Omental fat pad (tissue), 4 donors: ENCODE measurements at places on chromosomes 12 and 14.

DNA sequence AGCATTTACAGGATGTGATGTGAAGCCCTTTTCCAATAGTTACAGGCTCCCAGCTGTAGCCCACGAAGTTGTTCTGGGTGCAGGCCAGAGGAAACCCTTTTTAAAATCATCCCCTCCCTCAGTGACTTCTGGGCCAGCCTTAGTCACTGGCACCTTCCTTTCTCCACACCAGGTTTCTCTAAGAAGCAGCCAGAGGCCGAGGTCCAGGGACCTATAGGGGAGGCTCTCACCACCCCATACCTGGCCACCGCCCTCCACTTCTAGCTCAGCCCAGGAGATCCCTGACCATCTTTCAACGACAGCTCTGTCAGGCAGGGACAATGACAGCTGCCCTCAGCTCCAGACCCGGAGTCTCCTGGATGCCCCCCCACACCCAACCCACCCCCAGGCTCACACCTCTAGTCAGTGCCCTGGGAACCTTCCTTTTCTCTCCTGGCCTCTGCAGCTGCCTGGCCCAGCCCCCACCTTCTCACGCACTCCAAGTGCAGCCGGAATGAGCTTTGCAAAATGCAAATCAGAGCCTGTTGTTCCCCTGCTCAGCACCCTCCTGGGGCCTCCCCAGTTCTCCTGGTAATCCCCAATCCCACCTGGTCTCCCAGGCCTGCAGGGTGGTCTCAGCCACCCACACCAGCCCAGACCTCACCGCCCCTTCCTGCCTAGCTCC is 46.7 kb downstream of the TESC start:
- DNase-seq: no peak

DNA sequence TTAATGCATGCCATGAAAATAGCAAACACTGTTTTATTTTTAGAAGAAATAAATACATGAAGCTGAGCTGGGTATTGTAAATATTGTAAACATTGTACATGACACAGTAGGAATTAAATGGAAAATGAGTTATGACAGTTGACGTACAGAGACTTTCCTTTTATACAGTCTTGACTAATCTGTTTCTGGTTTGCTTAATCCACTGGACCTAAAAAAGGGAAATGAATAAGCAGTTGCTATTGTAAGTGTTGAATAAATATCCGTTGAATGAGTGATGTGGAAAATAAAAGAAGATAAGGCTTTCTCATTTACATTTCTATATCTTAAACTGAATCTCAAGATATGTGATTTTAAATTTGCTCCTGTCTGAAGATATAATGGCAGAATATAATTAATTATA is 15.0 kb downstream of the PMCH start:
- DNase-seq: no peak

DNA sequence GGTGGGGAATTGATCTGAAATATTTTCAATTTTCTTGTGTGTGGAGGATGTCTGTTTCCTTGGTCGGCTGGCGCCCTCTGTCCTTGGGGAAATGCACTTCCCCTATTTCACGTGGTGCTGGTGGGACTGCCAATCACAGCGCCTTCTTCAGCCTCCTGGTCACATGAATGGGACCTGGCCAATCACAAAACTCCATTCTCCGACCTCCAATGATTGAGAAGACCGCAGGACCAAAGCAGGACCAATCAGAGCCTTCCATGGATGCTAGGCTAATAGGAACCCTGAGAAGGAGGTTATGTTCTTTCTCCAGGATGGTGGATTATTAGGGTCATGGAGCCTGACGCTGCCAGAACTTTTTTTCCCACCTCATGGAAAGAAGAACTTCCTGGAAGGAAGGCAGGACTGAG is 188.7 kb downstream of the TTC8 start:
- DNase-seq: no peak

- no peak for DNase-seq
Measured at GRCh38 chr14:100785338-100785615, 40.6 kb upstream of the MEG3 start.

GRCh38 chr12:3323002-3323685 is 167.9 kb upstream of the PRMT8 start:
- DNase-seq: no peak

- no peak for DNase-seq
Measured at GRCh38 chr14:103141117-103141796, 18.0 kb downstream of the TNFAIP2 start.

- DNase-seq: no peak
Measured at GRCh38 chr12:99824900-99825542, 159.7 kb downstream of the ANKS1B start.

DNA sequence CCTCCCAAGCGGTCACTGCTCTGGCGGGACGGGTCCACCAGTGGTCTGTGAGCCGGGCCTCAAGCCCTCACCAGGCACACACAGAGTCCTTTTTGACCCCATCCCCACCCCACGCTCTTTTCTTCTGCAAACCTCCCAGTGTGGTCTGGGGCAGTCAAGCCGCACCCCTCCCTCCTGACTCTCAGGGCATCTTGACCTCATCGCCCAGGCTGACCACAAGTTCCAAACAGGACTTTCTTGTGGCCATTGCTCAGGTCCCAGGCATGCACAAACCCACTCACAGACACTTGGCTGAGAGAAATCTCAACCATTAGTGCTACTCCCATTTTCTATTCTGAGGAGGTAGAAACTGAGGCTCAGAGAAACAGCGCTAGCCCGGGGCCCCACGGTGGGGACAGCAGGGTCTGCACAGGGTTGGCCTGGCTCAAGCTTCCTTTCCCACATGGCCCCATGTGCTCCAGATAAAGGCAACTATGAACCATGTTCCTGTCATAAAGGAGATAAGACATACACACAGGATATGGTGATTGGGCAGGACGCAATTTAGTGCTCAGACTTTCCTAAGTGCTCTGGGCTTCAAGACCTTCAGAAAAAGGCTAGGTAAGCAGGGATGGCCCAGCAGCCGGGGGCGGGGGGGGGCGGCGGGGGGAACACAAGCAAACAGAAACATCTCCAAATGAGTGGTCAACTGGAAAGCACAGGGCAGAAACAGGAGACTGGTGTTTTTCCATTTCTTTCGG is 69.6 kb downstream of the ITPK1 start:
- DNase-seq: no peak

DNA sequence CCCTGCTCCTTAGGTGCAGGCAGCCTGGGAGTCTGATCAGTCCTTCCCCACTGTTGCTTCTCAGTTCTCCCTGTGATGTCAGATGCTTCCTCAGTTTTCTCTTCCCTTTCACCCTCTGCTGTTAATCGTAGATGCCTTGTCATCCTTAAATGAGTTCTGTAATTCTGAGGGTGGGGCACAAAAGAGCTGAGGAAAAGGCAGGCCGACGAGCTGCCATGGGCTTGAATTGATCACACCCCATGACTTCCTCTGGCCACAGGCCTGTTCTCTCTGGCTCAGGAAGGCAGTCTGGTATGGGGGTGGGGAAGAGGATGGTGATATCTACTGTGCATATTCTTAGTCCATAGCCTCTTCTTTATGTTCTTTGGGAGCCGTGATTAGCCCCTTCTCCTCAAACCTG is 5.2 kb upstream of the AP1G2 start:
- no peak for DNase-seq

DNA sequence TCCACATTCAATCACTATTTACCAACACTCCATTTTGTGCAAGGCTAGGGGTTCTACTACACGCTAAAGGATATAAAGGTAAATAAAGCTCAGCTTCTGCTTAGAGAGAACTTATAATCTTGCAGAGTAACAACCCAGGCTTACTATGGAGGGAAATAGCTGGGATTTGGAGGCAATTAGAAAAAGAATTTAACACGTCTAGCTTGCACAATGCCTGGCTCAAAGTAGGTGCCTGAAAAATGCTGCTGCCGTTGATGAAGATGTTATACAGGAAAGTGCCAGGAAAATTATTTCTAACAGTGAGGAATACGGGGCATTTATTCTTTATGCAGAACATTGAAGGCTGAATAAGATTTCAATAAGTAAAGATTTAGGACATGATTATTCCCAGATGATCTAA is 214.2 kb downstream of the KITLG start:
- no peak for DNase-seq

DNA sequence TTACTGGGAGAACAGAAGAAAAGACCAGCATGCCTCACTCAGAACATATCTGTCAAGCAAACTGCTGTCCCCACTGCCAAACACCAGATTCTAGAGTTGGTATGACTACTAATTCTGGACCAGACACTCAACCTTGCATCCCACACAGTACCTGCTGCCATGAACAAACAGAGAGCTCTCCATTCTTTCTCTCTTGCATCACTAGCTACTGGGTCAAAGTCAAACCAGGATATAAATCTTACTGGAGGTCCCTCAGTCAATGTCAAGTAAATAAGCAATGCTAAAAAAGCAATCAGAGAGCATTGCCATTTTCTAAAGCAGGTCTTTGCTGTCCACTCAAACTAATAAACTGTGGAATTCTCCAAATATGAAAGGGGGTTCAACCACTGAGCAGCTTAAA is 452.4 kb upstream of the SEL1L start:
- no peak for DNase-seq

- no peak for DNase-seq
Measured at GRCh38 chr14:64394977-64395633, 7.0 kb downstream of the MTHFD1 start.

DNA sequence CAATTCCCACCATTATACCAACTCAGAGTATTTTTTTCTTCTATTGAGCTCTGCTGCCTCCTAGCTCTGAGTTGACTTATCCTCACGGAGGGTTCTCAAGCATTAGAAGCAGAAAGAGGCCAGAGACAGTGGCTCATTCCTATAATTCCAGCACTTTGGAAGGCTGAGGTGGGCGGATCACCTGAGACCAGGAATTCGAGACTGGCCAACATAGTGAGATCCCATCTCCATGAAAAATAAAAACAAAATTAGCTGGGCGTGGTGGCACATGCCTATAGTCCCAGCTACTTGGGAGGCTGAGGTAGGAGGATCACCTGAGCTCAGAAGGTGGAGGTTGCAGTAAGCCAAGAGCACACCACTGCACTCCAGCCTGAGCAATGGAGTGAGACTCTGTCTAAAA is 21.0 kb downstream of the HPD start:
- DNase-seq: no peak

- no peak for DNase-seq
Measured at GRCh38 chr14:92209141-92209540, 87.4 kb downstream of the CPSF2 start.

DNA sequence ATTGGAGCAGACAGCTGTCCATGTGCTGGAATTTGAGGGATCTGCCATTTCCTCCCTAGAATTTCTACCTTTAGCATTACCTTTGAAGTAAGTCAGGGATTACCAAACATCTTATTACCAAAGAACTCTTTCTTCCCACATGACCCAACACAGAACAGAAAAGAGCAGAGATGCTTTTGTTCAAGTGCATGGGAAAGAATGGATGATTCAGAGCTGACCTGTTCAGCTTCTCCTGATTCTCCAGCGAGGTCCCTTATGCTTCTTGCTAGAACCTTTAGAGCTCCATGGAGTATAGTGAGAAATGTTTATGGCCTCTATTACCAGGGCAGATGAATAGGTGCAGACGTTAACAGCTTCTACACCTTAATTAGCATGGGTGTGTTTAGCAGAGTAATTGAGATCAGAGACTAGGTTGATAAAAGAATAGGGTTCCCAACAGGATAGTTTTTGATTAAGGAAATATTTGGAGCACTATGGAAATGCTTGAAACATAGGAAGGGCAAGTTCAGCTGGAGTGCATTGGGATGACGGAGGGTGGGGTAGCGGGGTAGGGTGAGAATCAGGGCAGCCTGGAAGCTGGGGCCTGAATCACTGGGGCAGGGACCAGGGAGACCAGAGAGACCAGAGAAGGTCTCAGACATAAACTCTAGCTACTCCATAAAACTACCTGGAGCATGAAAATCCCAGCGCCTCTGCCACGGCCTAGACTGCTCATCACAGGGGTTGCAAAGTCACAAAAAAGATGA is 223.7 kb downstream of the CACNA1C start:
- no peak for DNase-seq

DNA sequence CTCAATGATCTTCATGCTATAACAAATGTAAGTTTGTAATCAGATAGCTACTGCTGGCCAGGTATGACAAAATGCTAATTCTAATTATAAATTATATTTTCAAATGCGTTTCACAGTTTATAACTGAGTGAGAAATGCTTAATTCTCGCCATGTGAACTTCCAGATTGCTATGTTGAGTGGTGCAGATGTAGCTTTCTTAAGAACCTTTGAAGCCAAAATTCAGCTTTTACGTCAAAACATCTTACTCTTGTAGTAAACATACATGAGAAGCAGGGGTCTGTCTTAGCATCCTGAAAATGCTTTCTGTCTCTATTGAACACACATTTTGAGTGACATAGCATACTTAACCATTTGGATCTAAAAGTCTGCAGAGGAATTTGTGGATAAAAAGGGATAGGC is 176.5 kb upstream of the PRICKLE1 start:
- DNase-seq: no peak

GRCh38 chr12:69415471-69416275 is 54.5 kb upstream of the FRS2 start:
- peak; percentile 28 for DNase-seq

DNA sequence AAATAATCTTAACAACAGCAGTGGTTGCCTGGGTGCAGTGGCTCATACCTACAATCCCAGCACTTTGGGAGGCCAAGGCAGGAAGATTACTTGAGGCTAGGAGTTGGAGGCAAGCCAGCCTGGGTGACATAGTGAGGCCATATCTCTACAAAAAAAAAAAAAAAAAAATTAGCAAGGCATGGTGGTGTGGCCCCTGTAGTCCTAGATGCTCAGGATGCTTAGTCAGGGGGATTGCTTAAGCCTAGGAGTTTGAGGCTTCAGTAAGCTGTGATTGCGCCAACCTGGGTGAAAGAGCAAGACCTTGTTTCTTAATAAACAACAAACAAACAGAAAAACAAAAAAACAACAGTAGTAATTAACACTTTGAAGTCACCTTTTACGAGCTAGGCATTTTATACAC is 642 bp upstream of the ACSM4 start:
- DNase-seq: no peak

DNA sequence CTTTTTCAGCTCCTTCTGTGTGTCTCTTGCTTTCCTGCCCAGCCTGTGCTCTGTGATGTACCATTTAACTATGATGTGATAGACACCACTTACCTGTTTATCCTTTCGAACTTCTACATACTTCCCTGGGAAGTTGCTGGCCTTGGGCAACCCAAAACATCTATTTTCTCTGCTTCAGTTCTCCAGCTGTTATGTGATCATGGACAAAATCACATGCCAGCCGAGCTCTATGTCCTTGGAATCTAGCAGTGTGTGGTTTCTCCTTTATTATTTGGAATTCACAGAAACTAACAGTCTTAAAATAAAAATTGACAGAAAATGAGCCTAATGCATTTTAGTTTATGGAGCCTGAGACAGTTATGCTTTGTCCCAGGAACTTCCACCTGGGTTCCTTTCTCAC is 22.9 kb downstream of the BMAL2 start:
- DNase-seq: no peak
